Stimulated activated naive CD8-positive, alpha-beta T cell treated with anti-CD3 and anti-CD28 coated beads, Interleukin-15, amount 100 ng/mL, for 72 hours (primary cell): ENCODE measurements at places on chromosomes 6 and 20.

GRCh38 chr6:24899997-24900325 lies 35.8 kb downstream of the RIPOR2 start:
- peak; percentile 50 for DNase-seq

GRCh38 chr20:43571310-43571709 lies 12.5 kb downstream of the SGK2 start:
- DNase-seq, result no peak

DNA sequence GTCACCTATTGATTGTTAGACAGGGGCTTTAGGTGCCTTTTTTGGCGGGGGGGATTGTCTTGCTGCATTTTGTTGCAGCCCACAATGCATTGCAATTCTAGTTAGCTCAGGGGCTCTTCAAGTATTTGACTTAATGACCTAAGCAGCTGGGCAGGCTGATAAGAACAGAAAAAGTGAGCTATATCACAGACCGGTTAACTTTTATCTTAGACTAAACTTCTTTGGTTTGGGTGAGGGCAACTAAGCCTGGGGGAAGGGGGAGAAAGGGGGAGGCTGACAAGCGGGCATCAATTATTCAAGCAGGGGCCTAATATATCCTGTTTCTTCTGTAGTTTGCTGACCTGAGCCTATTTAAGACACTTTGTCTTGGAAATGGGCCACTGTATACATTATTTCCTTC lies 66.0 kb upstream of the GPR6 start:
- no peak for DNase-seq

DNA sequence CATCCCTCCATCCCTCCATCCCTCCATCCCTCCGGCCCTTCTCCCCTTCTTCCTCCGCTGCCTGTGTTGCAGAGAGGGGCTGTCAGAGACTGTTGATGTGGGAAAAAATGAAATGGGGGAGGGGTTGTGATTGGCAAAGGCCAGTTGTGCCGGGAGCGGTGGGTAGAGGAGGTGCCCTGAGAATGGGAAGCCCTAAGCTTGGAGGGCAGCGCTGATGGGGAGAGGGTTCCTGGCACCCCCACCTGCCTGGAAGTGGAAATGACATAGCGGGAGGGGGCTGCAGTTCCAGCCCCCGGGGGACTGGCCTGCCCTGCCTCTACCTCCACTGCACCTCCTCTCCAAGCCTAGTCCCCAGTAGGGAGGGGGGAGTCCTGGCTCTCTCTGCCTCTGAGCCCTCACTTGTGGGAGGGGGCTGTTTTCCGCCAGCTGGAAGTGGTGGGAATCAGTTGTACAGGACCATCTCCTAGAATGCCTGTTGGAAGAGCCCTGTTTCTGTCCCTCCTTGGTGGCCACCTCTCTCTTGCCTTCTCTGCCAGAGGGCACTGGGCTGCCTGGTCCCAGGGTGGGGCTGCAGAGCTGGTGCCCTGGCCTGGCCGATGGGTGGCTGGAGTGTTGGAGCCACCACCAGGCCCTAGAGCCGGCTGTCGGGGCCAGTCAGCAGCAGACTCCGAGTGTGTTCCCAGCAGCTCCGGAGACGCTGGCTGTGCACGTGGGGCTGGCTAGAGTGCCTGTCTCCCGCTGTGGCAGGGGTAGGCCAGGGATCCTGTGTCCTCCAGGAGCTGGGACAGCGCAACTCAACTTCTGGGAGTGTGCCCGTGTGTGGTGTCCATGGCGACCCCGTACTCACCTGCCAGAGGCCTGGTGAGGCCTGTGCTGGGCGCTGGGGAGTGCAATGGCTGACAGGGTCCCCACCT lies 1.5 kb downstream of the DLGAP4 start:
- DNase-seq, result no peak

DNA sequence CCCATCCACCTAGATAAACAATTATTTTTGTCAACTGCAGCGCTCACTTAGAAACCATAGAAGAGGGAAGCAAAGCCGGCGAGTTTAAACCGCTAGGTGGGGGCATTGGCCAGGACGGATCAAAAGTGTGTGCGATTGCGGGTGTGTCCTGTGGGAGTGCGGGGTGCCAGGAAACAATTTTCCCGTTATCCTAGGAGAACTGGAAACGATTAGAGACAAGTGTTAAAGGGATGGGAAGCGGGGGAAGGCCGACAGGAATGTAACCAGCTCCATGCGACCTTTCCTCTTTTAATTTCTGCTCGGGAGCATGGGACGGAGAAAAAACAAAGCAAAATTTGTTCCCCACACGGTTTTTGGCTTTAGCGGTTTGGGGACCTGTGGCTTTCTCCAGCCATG lies 2.8 kb upstream of the HTR1B start:
- no peak for DNase-seq

DNA sequence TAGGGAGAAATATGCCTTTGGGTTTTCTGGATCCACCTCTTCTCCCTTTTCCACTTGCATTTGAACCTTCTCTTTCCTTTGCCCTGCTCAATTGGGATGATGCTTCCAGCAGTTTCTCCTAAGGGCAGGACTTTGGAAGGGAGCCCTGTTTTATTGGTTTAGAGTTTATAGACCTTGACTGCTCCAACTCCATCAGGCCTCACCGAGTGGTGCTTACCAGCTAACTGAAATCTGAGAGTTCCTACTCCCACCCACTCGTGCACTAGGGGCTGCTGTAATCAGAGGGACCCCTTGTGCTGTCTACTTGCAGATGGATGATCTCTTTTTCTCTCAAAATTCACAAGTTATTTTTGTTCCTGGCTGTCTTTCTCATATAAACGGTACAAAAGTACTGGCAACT lies 121.3 kb upstream of the SLC22A16 start:
- DNase-seq, result no peak

GRCh38 chr6:39088331-39088730 lies 26.7 kb downstream of the SAYSD1 start:
- DNase-seq, result peak; percentile 23

DNA sequence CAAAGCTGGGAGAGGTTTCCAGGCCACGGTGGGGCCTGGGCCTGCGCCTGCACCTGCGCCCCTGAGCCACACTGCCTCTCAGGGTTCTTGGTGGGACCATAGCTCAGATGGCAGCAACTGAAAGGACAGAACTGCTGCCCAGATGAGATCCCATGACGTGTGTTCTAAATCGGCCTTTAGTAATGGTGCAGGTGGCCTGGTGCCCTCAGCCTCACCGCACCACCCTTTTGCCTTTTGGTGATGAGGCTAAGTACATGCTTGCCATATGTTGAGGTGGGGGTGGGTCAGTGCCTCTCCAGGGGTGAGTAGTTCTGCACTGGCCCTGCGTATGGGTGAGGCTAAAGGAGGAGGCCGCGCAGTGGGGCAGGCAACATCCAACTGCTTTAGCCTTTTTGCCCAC lies 7.4 kb downstream of the PSMG4 start:
- DNase-seq, result no peak

DNA sequence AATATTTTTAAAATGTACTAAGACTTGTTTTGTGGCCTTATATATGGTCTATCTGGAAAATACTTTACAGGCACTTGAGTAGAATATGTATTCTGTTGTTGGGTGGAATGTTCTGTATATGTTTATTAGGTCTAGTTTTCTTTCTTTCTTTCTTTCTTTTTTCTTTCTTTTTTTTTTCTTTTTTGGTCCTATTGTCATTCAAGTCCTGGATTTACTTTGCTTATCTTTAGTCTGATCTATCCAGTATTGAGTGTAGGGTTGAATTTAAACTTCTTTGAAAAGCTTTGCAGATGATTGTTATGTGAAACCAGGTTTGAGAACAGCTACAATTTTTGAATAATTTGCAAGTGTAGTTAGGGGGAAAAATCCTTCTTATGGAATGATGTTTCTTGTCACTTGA lies 67.1 kb upstream of the GRIK2 start:
- no peak for DNase-seq

DNA sequence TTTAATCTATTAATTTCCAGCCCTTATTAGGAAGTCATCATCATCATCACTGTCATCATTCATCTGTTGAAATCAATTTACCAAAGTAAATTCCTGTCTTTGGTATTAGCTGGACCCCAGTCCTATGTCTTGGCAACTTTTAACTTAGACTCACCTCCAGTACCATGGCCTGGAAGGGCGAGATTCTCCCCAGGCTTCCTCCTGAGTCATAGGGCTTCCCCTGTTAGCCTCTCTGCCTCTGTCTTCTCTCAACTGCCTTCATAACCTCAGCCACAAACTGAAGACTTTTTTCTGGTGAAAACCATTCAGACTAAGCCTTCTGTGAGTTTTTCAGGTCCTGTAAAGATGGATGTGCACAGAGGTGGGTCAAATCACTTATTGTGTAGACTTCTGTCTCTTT lies 95.0 kb downstream of the NKAIN2 start:
- DNase-seq, result no peak

DNA sequence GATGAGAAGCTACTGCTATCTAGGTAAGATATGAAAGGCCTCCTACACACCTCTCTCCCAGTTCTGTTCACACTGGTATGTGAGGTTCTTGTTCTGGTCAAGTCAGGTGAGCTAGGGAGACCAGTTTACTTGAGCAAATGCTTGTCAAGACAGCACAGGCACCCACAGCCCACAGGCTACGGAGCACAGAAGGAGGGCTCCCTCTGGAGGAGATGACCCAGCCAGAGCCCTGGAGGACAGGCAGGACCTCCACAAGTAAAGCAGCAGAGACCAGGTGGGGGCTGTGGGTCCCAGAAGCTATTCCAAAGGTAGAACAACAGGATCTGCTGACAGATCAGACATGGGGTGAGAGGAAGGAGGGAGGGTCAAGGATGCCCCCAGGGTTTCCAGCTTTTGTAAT lies 13.2 kb downstream of the MMP24OS start:
- no peak for DNase-seq

DNA sequence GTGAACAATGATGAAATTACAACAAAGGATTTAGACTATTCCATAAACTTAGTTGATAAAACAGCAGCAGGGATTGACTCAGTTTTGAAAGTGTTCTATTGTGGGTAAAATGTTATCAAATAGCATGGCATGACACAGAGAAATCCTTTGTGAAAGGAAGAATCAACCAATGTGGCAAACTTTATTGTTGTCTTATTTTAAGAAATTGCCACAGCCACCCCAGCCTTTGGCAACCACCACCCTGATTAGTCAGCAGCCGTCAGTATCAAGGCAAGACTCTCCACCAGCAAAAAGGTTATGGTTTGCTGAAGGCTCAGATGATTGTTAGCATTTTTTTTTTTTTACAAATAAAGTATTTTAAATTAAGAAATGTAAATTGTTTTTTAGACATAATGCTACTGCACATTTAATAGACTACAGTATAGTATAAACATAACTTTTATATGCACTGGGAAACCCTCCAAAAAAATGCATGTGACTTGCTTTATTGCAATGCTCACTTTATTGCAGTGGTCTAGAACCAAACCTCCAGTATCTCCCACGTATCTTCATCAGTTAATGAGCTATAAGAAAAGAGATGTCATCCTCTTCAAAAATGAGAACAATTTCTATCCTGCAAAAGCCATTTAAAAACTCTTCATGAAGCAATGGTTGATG lies 162.7 kb downstream of the SOBP start:
- DNase-seq, result no peak

DNA sequence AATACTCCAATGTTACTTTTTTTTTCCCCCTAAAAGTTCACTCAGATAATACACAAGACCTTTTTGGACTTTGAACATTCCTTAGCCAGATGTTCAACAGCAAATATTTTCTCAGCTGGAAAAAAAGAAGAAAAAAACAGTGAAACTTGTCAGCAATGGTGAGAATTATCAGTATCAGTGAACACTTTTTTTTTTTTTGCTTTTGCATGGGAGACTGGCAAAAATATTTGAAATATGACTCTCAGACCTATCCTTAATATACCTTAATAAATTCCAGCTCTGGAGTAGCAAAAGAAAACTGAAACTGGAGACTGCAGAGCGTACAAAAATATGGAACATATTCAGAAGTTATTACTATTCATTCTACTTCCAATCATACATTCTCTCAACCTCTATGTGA lies 92.3 kb downstream of the RFPL4B start:
- no peak for DNase-seq

GRCh38 chr6:74879234-74879633 lies 326.6 kb downstream of the COL12A1 start:
- no peak for DNase-seq

DNA sequence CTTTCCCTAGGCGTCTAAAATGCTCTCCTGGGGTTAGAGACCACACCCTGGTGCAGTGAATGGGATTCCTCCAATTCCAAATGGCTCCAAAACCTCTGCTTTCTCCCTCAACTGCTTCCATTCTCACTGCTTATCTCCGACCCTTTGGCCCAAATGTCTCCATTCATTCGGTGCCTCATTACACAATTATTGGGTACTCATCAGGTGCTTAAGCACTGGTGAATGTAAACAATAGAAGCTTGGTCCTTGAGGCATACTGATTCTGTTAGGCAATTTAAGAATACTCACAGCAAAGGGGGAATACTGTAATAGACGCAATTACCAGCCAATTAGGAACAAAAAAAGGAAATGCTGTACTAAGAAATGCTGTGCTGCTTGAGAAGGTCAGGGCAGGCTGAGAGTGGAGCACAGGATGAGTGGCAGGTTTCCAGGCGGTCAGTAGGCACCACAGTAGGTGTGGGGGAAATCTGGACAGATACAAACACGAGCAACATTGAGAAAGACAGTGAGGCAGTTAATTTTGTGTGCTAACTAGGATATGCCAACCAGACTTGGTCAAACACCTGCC lies 23.0 kb downstream of the GMDS start:
- no peak for DNase-seq

DNA sequence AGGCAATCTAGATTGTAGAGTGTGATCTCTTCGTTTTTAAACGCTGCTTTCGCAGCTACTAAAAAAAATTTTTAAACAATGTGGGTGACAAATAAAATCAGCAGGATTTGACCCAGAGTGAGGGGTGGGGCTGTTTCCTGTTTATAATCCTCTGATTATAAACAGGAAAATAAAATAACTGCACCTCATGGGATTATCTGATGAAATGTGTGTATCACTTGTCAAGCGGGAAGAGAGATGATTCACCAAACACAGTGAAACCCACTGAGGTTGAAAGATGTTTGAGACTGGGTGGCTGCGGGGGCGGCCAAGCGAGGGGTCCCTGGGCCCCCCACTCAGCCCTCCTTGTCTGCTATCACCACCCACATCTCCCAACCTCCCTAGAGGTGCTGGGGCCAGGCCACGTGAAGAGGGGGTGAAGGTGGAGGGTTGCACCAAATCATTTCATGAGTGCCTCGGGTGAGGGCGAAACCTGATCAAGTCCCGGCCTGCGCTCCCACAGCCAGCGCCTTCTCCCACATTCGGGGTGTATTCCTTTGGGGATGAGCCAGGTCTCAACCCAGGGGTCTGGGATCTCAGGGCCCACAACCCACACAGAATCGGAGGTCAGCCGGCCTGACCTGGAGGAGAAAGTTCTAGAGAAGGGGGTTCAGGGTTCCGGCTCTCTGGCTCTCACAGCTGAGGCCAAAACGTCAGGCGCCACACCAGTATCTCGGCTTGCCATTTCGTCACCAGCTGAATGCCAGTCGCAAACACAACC lies 212.5 kb downstream of the BMP7 start:
- no peak for DNase-seq

DNA sequence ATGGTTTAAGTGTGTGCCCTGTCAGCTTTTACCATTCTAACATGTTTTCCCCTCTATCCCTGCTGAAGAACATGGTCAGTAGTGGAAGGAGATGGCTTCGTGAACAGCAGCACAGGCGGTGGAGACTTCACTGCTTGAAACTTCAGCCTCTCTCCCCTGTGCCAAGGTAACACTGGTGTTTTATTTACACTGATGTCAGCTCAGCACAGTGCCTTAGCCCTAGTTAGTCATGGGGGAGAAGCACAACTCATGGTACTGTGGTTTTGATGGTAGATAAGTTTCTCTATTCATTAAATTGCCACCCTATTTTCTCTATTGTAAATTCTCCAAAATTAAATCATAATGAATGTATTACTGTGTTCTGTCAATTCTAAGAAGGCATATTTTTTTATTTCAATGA lies 56.6 kb downstream of the MTHFD1L start:
- no peak for DNase-seq
